ENCODE measurements at places on chromosomes 13 and 19.

GRCh38 chr13:99955747-99956472 is 15.7 kb downstream of the ZIC5 start:
- peak; percentile 17 for DNase-seq

DNA sequence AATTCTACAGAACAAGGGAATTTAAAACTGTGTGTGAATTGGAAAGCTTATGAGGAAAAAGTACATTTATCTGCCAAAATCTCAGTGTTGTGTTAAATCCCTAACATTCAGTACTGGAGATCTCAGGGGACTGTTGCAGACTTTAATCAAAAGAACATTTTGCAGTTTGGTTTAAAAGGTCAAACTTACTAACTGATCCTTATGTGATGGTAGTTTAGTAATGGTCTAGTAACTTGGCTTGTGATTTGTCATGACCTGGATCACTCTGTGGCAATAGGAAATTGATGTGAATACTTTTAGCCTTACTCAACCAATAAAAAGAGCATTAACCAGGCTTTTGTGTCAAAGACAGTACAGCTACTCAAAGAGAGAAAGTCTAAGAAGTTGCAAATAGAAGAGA is 862.1 kb upstream of the MIR17HG start:
- peak; percentile 65 for DNase-seq

- DNase-seq: no peak
These were observed 481.7 kb downstream of the MYO16 start for GRCh38 chr13:109111141-109111540.

- no peak for DNase-seq
These were observed 2.7 kb upstream of the TEX29 start for GRCh38 chr13:111317571-111318345.

DNA sequence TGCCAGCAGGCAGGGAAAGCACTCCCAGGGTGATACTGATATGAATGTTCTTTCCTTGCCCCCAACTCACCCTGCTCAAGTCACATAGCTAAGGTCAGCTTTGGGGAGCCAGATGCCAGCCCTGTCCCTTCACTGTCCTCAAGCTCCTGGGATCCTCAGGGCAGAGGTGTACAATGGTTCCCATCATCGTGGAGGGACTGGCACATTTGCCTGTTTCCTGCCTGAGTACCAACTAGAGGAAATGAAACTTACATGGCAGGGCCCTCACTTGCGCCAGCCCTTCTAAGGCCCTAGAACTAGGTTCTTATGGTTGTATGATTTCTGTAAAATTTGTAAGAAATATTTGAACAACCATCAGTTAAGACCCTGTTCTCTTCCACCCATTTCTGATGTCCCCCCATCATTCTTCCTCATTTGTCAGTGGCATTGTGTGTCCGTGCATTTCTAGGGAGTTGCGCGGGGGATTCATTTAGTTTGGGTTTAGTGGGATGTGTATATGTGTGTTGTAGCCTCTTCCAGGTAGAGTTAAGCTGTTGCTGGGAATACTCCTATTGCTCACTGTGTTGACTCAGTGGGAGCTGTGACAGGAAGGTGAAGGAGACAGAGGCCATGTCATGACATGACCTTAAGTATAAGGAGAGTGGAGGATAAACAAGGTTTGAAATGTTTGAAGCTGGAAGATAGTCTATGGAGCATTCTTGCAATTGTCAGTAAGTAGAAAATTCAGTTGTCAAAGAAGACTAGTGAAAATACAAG is 41.3 kb upstream of the RCBTB2 start:
- DNase-seq: no peak

DNA sequence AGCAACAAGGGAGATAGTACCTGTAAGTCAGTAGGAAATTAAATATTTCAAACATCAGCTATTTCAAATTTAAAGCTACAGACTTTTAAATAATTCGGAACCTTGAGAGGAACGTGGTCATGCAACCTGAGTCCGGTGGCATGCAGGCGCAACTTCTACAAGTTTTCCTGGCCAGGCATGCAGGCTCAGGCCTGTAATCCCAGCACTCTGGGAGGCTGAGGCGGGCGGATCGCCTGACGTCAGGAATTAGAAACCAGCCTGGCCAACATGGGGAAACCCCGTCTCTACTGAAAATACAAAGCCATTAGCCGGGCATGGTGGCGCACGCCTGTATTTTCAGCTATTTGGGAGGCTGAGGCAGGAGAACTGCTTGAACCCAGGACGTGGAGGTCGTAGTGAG is 2.2 kb upstream of the ZNF701 start:
- no peak for DNase-seq

- DNase-seq: peak; percentile 81
These were observed 38.4 kb upstream of the RCBTB2 start for GRCh38 chr13:48571126-48571913.

DNA sequence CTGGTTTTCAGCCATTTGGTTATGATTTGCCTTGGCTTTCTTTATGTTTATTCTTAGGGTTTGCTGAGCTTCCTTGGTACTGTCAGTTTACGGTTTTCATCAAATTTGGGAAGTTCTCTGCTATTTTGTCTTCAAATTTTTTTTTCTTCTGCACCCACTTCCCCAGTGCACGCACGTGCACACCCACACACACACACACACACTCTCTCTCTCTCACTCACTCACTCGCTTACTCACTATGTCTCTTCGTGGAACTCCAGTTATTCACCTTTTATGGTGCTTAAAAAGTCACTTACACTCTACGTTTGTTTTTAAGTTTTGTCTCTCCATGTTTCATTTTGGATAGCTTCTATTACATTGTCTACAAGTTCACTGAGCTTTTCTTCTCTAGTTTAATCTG is 7.1 kb downstream of the AKAP11 start:
- no peak for DNase-seq

DNA sequence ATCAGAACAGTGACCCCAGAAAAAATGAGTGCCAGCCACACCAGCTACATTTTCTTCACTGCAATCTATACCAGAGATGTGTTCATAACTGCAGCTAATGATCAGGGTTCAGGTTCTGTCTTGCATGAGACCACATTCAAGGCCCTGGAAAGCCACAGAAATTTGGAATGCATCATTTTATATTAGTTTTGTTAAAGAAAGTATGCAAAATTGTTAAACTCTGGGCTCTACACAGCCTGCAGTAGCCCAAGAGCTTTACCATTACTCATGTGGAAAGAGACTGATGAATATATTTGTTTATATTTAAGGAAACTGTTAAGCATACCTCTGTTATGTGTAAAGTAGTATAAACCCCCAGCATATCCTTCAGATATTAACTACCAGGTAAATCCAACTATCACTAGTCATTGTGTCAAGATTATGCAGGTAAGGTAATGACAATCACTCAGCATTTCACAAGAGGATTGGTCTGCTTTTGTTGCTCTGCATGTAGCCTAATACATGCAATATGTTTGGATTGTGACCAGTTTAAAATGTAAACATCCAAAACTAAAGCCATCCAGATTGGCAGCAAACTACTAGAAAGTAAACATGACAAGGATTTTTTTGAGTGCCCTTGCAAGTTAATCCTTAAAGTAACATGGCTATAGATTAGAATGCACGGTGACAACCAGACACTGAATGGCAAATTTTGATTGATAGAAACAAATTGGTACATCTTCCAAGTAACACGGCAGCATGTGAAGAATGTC is 429.1 kb upstream of the ARGLU1 start:
- DNase-seq: peak; percentile 47

- no peak for DNase-seq
These were observed 38.3 kb downstream of the ZIC2 start for GRCh38 chr13:100019780-100020356.

DNA sequence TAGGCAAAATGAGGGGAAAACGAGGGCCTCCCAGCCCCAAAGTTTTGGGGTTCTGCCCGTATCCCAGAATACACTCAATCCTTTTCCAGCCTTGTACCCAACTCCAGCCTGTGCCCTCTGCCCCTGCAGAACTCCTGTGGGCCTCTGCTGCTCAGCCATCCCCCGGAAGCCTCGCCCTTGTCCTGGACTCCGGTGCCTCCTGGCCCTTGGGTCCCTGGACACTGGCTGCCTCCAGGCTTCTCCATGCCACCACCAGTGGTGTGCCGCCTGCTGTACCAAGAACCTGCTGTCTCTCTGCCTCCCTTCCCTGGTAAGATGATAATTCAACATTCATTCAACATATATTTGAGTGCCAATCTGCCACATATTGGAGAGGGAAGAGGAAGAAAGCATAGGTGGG is 3.8 kb downstream of the DMRTC2 start:
- no peak for DNase-seq

- peak; percentile 31 for DNase-seq
These were observed 926 bp downstream of the ZNF587 start for GRCh38 chr19:57850553-57851017.

GRCh38 chr13:51260154-51260553 is 38.0 kb downstream of the FAM124A start:
- DNase-seq: no peak

GRCh38 chr13:113803409-113804016 is 44.5 kb downstream of the TMEM255B start:
- DNase-seq: no peak

- DNase-seq: no peak
These were observed 2.7 kb upstream of the SPACA4 start for GRCh38 chr19:48603850-48604249.

GRCh38 chr19:41796901-41797300 is 514 bp downstream of the CEACAM3 start:
- no peak for DNase-seq

DNA sequence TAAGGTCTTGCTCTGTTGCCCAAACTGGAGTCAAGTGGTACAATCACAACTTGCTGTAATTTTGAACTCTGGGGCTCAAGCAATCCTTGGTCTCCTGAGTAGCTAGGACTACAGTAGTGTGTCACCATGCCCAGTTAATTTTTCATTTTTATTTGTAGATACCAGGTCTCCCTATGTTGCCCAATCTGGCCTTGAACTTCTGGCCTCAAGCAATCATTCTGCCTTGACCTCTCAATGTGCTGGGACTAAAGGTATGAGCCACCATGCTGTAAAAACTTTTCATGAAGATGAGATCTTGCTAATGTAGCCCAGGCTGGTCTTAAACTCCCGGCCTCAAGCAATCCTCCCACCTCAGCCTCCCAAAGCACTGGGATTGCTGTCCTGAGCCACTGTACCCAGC is 15.1 kb upstream of the NAA16 start:
- DNase-seq: no peak

- no peak for DNase-seq
These were observed at the start of gene STXBP2 for GRCh38 chr19:7636691-7637373. STXBP2 (plus strand) TSS chr19:7637110; CDS start chr19:7637150, 40 bp downstream.

DNA sequence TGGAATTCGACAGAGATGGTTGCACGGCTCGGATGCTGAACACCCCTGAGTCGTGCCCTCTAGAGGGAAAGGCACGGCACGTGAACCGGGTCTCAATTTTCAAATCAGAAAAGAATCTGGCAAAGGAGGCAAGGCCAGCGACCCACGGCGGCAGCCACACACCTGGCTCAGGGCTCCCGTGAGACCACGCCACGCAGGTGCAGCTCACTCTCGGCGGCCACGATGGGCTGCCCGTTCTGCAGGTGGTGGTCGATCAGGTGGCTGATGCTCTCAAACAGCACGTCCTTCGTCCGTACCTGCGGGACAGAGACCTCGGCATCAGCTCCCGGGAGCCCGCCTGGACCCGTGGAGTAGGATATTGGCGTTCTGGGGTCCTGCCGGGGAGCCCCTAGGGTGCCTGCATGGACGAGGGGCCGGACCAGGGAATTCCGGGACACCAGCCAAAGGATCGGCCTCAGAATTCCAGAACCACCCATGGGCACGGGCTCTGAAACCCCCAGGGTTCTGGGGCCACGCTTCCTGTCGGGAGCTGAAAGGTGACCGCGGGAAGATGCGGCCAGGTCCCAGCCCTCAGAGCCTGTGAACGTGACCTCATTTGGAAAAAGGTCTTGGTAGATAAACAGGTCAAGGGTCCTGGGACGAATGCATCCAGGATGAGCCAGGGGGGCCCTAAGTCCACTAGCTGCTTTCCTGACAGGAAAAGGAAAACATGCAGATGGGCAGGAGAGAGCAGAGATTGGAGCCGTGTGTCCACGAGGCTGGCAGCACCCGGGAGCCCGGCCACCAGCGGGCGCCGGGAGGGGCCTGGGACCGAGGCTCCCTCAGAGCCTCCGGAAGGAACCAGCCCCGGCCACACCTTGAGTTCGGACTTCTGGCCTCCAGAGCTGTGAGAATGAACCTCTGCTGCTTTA is 10.1 kb upstream of the C2CD4C start:
- no peak for DNase-seq

- DNase-seq: peak; percentile 90
These were observed 441.1 kb upstream of the HTR2A start for GRCh38 chr13:47337781-47338507.

DNA sequence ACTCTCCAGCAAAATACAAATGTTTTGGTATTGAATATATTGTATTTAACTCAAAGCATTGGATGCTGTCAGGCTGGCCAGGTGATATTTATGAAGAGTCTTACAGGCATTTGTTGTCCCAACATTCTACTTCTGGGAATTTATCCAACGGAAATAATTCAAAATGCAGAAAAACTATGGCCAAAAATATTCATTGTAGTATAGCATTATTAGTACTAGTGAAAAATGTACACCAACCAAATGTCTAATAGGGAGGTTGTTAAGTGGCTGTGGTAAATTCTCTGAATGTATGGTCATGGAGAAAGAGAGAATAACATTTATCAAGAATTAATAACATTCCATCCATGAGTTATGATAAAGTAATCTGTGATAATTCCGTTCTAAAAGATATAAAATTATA is 38.6 kb upstream of the GAS6 start:
- DNase-seq: peak; percentile 31

- DNase-seq: peak; percentile 26
These were observed 19.6 kb downstream of the MTMR6 start for GRCh38 chr13:25267715-25268114.

- peak; percentile 1 for DNase-seq
These were observed 66.9 kb upstream of the DIAPH3 start for GRCh38 chr13:60230593-60230992.

GRCh38 chr13:73059460-73060250 is 850 bp downstream of the KLF5 start:
- DNase-seq: peak; percentile 10

- no peak for DNase-seq
These were observed 4.7 kb downstream of the LENG1 start for GRCh38 chr19:54154603-54155345.

- DNase-seq: no peak
These were observed 505.3 kb downstream of the COG6 start for GRCh38 chr13:40160618-40161350.

- peak; percentile 28 for DNase-seq
These were observed at the start of gene AKAP11 for GRCh38 chr13:42272115-42272803. AKAP11 (plus strand) TSS chr13:42272152; CDS start chr13:42286349, 14,197 bp downstream.

GRCh38 chr19:37778613-37779126 is 716 bp downstream of the ZNF573 start:
- DNase-seq: peak; percentile 0

GRCh38 chr13:49812812-49813211 is 20.3 kb upstream of the KPNA3 start:
- DNase-seq: no peak

- no peak for DNase-seq
These were observed 17.4 kb upstream of the SDHAF1 start for GRCh38 chr19:35977446-35978222.

GRCh38 chr13:98272549-98272948 is 95.5 kb upstream of the RNF113B start:
- no peak for DNase-seq

- peak; percentile 78 for DNase-seq
These were observed 146.6 kb downstream of the RGCC start for GRCh38 chr13:41603917-41604316.
